Stimulated activated CD8-positive, alpha-beta memory T cell treated with anti-CD3 and anti-CD28 coated beads, Interleukin-4, amount 100 ng/mL, for 48 hours (primary cell): ENCODE measurements at places on chromosomes 4 and X.

- no peak for DNase-seq
These were observed 239.0 kb upstream of the JADE1 start for GRCh38 chr4:128570387-128570975.

GRCh38 chr4:6596948-6597347, 22.0 kb downstream of the MAN2B2 start:
- DNase-seq, result no peak

- no peak for DNase-seq
These were observed 11.0 kb downstream of the INTU start for GRCh38 chr4:127643791-127644190.

DNA sequence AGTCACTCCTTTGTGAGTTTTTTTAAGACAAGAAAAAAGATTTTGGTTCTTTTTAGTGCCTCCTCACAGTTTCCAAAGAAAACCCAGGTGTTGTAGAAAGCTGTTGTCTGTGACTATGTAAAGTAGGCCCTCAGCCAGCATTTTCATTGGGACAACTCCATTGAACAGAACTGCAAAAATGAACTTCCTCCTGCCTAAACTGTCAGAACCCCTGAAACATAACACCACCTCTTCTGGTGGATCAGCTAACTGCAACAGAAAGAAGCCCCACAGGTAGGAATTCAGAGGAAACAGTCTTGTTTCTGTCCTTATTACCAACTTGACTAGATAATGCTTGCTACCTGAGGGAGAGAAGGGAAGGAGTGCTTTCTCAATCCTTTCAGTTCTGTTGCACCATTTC, 3.4 kb upstream of the ATP11C start:
- DNase-seq, result no peak

DNA sequence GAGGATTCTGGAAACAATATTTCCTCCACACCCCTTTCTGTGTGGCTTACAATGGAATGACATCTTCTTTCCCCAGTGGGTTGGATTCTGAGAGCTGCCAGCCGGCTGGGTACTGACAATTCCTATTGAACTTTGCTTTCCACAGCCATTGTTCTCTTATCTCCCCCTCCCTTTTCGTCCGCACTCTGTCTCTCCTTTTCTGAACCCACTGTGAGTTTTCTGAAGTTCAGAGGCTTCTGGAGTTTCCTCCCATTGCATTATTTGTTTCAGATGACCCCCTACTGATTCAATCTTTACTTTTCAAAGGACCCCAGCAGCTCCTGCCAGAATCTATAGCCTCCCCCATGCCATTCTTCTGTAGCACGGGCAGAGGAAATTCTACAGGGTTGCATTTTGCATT, 10.4 kb downstream of the SMPX start:
- no peak for DNase-seq

DNA sequence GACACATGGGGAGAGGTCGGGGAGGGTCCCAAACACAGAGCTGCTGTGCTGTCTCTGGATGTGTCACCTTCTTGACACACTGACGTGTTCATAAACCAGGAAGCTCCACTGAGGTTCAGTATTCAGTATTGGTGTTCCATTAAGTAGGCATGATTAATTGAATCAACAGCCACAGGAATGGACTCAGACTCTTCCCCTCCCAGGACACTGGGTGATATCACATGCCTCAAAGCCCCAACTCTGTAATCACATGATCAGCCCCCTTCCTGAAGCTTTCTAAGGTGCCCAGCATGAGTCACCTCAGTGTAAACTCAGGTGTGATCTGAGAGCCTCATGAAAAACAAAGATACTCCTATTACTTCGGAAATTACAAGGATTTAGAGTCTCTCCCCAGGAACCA, 21.1 kb upstream of the HNRNPD start:
- no peak for DNase-seq

DNA sequence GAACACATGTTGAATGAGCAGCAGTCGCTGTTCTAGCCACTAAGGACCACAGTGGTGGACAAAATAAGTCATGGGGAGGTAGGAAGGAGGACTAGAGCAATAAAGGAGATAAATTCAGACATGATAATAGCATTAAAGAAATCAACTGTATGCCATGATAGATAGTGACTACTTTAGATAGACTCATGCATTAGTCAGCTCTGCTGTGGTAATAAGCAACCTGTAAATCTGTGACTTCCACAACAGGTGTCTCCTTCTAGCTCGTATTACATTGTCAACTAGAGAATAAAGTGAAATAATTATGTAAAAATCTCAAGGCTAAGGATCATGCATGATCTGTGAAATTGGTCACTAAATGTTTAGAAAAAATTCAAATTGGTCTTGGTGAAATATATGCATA, 77.9 kb downstream of the WWC2 start:
- DNase-seq, result no peak

DNA sequence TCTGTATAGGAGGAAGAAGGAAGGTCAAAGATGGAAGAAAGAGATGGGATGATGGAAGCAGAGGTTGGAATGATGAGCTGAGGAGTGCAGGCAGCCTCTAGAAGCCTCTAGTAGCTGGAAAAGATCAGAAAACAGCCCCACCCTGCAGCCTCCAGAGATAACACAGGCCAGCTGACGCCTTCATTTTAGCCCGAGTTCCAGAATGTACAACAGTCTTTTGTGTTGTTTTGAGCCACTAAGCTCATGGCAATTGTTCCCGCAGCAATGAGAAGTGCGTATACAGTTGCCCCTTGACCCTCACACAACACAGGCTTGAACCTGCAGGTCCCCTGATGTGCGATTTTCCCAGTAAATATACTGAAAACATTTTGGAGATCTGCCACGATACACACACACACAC, 72.0 kb downstream of the WFS1 start:
- DNase-seq, result no peak

- peak; percentile 34 for DNase-seq
These were observed 25.7 kb downstream of the USP53 start for GRCh38 chr4:119238068-119238722.

DNA sequence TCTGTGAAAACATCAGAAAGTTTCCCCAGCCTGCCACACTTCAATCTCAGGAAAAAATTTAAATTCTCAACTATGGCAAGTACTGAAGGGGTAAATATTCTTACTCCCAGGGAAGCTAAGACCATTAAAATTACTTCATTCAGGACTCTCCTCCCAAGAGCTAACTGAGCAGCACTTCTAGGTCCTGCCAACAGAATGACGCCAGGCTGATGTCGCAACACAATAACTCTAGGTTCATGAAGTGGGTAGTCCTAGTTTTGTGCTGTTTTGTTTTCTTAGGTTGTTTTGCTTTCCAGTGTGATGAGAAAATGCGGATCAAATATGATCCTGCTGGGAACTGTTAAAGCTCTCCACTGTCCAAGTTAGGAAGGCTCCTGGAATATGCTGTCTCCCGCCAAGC, 180.0 kb downstream of the NKX6-1 start:
- DNase-seq, result no peak

DNA sequence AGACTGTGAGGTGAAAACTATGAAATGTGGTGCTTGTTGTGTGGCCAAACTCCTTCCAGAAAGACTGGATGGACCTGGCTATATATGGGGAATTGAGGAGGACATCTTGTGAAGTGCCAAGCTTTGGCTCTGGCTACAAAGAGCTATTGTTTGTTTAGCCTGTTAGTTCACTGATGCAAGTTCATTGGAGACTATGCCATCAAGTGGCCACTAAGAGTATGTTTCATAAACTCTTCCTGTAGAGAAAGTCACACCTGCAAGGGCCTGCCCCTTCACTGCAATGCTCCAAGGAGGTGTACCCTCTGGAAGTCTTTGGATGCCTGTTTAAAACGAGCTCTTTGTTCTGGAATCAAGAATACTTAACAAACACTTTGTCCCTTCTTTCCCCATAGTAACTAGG, 382.0 kb downstream of the GABRG1 start:
- DNase-seq, result no peak

DNA sequence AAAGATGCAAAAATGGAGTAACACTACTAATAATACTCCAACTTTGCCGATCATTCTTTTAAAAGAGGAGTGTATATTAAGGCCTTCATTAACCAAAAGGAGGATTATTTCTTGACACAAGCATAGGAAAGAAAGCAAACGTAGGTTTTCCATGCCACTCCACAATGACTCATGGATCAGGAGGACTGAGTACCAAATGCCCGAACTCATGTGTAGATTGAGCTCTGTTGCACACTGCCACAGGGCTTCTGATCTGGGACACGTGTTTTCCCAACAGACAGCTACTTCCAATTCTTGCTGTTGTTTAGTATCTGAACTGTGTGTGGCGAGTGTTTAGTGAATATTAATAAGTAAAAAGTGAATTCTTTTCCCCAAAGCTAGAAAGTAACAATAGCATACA, 131.2 kb downstream of the LDB2 start:
- no peak for DNase-seq
